ENCODE measurements at places on chromosomes 11 and 22.

GRCh38 chr11:68354148-68354872 is 41.9 kb downstream of the LRP5 start:
- DNase-seq = no peak

DNA sequence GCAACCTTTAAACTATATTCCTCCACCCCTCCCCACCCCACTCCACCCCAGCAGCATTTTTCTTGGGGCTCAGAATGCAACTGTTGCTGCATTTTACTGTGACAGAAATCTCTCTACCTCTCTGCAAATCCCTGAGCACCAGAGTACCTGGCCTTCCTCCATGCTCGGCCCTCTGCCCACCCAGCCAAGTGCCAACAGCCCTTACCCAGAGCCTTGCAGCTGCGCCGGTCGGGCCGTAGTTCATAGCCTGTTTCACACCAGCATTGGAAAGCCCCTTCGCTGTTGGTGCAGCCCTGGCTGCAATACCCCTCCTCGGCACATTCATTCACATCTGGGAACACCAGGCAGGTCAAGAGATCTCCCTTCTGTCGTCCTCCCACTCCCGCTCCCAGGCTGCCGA is 23.4 kb downstream of the LRP4 start:
- no peak for DNase-seq

GRCh38 chr11:76639621-76640020 is 30.9 kb downstream of the LRRC32 start:
- DNase-seq = no peak

GRCh38 chr22:19643448-19644313 is 70.6 kb upstream of the SEPTIN5 start:
- no peak for DNase-seq

DNA sequence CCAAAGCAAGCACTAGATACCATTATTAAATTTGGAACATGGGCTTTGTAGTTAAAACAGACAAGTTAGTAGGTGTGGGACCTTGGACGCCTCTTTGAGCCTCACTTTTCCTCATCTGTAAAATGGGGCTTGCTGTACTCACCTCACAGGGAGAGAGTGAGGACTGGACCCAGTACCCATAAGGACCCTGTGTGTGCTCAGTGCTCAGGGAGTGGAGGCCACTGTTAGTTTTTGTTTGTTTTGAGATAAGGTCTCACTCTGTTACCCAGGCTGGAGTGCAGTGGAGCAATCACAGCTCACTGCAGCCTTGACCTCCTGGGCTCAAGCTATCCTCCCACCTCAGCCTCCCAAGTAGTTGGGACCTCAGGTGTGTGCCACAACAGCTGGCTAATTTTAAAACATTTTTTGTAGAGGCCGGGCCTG is 8.9 kb downstream of the RAPSN start:
- no peak for DNase-seq
